GF-D8 (cell line): ENCODE measurements at places on chromosomes 1 and 21.

DNA sequence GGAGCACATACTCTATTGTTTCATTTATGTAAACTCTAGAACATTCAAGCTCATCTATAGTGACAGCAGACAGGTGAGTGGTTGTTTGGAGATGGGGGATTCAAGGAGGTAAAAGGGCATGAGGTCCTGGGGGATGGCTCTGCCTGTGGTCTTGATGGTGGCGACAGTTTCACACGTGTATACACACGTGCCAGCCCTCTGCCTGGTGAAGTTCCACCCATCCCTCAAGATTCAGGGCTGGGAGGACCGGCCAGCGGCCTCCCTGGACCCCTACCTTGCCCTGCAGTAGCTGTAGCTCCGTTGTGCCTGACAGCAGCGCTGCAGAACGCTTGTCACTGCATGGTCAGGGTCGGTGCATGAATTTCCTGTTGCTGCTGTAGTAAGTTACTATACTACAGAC lies 38.9 kb upstream of the UTS2 start:
- DNase-seq: no peak

DNA sequence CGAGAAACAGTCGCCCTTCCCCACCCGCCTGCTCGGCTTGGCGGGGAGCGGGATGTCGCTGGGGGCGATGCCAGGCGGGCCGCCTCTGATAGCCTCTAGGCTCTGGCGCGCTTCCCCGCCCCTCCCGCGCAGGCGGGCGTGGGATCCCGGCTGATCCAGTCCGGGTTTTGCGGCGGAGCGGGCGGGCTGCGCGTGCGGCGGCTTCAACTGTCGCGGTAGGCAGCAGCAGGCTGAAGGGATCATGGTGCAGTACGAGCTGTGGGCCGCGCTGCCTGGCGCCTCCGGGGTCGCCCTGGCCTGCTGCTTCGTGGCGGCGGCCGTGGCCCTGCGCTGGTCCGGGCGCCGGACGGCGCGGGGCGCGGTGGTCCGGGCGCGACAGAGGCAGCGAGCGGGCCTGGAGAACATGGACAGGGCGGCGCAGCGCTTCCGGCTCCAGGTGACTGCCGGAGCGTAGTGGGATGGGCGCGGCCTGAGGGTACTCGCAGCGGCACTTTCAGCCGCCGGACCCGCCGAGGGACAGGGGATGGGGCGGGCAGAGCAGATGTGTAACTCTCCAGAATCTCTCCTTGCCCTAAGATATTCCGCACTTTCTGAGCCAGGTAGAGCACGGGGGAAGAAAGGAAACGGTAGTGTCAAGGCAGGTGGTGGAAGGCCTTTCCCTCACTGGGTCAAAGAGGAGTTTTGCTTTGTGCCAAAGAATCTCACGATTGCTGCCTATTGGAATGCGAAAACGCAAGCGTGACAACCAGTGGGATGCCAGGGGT lies at the start of gene FAAH:
FAAH (plus strand) TSS at position 210 of the 764 bp plus-strand sequence; CDS start at position 242, 32 bp downstream.
- no peak for DNase-seq

- no peak for DNase-seq
Measured at GRCh38 chr21:32253215-32253641, 25.6 kb downstream of the MIS18A start.

DNA sequence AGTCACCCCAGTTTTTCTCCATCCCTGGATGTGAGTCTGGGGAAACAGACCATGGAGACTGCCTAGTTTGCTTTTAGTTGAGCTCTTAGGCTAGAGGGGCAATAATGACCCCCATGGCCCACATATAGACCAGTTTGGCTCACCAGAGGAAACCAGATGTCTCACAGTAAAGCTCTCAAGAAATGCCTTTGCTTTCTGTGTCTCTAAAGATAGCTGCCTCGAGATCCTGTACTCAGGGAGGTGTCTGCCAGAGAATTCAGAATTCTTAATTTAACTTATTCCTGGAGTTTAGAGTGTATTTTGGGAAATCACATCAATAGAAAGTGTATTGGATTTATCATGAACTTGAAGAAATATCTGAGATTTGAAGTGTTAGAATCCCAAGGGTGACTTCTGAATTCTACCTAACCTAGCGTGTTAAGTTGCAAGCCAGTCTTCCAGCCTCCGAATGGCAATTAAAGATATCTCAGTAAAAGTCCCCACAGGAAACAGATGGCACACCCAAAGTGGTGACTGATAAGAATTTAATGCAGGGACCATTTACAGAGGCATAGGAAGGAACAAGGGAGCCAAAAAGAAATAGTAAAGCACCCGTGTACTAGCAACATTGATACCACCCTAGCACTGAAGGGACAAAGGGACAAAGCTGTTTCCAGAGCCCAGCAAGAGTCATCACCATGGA lies 37.1 kb downstream of the STYXL2 start:
- DNase-seq: no peak

DNA sequence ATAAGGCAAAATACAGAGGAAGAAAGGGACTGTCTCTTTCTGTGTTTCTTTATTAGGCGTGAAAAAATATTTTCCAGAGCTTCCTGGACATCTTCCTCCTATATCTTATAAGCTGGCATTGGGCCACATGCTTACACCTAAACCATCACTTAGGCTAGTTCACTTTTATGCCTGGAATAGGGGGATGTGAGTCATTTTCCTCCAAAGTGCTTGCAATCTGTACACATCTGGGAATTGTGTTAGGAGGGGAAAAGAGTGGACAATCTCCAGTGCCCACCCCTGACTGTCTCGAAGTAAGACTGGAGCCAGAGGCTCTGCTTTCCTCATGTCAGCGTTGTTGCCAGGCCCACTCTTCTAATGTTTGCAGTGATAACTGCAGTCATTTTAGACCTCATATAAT lies 29.9 kb downstream of the GIPC2 start:
- DNase-seq: no peak
